ENCODE measurements at places on chromosomes 12 and 14.

DNA sequence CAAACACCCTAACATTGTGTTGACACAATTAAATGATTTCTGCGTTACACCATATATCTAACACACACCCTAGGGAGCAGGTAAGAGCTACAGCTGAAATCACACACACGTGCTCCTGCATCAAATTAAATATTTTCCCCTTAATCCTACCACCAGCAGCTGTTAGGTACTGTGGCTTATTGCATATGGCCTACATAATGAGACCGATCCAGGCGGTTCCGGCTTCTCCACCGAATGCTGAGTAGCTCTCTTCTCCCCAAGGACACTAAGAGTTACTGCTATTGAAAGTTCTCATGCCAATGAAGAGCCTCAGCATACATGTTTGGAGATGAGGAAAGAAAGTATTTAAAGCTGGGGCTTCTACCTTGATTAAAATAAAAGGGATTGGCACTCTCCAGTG lies 472.2 kb upstream of the STXBP6 start:
- no peak for DNase-seq

GRCh38 chr14:103317976-103318580 lies 16.0 kb upstream of the EIF5 start:
- no peak for DNase-seq

- no peak for DNase-seq
Observed at GRCh38 chr12:103166949-103167348, 209.5 kb downstream of the ASCL1 start.

DNA sequence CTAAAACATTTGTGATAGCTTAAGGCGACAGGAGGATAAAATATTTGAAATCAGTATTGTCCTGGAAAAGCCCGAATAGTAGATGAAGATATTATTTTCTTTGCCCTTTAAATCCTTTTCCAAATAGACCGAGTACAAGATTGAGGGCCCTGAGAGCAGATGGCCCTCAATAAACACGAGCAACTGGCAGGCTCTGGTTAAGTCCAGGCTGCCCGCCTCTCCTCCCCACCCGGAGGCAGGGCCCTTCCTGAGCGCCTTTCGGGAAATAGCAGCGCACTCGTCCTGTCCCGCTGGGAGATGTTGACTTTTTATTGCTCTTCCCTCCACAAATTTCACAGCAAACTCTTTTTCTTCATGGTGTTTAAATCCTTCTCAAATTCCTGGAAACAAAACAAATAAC lies 50.8 kb upstream of the MAX start:
- no peak for DNase-seq

DNA sequence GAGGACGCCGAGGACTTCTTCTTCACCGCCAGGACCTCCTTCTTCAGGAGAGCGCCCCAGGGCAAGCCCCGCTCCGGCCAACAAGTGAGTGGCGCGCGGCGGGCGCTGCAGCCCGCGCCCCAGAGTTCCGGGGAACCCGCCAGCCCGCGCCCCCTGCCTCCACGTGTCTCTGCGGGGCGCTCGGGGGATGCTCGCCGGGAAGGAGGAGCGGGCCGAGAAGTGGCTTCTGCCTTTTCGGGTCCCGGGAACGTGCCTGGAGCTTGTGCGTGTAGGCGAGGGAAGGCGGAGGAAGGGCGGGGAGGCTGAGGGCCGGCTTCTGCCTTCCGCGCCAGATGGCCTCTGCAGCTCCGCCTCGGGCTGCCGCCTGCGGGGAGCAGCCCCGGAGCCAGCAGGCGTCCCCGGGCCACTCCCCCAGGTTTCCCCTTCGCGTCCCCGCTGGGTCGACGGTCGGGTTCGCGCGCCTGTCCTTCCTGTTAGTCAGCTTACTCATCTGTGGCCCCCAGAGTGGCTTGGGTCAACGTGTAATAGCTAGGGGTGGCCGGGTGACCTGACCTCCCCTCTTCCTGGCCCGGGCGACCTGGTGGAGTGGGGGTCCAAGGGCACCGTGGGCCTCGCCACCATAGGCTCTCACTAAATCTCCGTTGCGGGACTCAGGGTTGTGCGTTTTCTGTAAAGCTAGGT lies 505 bp downstream of the RASSF3 start:
- DNase-seq, result peak; percentile 71

- no peak for DNase-seq
Observed at GRCh38 chr14:84877061-84877460, 652.9 kb upstream of the FLRT2 start.

GRCh38 chr12:52280796-52281560 lies 6.5 kb downstream of the KRT86 start:
- DNase-seq, result no peak

DNA sequence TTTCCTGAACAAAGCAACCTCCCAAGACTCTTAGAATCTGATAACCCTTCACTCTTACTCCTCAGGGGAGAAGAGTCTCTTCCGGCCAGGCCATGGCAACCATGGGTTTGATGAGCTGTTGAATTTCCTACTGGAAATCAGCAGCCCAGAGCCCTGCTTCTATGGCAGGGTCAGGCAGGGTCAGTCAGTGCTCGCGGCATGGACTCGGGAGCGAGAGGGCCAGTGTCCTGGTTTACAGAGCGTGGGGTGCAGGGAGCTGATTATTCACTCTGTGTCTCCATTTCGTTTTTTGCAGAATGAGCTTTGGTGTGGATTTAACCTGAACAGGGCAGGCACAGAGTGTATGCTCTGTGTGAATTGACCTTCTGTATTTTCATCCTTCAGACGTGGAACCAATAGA lies 340.6 kb upstream of the SFSWAP start:
- no peak for DNase-seq

DNA sequence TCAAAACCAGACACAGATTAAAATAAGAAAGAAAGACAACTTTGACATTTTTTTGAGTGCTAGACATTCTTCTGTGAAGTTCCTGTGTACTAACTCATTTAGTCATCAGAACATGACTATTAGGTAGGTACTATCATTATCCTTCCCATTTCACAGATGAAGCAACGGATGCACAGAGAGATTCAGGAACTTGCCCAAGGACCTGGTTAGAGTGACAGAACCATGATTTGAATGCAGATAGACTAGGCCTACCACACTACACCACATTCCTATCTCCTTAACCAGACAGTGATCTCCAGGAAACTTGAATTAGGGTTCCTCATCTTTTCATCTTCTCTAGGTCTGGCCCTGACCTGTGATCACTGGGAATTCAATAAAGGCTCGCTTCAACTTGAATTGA lies 54.4 kb upstream of the MED13L start:
- no peak for DNase-seq

GRCh38 chr12:76220980-76221379 lies 127.2 kb downstream of the BBS10 start:
- DNase-seq, result no peak

DNA sequence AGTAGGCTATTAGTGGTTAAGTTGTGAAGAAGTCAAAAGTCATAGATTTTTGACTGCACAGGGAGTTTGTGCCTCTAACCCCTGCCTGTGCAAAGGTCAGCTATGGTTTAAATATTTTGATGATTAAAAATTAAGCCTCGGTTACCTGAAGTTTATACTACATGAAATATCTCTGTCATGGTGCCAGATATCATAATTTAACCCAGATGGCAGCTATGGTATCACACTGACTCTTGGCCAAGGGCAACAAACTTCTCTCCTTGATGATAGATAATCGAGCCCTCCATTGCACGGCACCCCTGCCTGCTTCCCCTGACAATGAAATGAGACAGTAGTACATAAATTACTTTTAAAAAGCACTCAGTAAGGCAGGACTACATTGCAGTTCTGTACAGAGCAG lies 80.8 kb downstream of the SLC35F4 start:
- DNase-seq, result no peak

DNA sequence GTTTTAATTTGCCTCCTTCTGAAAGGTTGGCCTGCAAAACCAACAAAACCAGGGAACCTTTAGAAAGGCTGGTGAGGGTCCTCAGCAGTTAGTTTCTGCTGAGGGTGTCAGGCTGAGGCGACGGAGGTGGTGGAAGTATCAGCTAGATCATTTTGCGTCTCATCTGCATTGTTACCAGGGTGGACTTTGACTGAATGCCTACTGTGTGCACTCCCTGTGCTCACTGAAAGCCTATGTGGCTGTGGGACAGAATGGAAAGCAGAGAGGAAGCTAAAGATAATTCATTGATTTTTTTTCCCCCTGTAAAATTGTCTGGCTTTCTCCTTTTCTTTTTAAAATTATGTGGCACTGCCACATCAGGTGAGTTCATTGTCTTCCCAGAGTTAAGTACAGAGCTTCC lies 68.4 kb upstream of the SRSF5 start:
- no peak for DNase-seq
